Fibroblast of skin of left biceps (primary cell): ENCODE measurements at places on chromosomes 1 and 21.

- DNase-seq: no peak
These were observed 39.1 kb upstream of the FOXO6 start for GRCh38 chr1:41322101-41322661.

DNA sequence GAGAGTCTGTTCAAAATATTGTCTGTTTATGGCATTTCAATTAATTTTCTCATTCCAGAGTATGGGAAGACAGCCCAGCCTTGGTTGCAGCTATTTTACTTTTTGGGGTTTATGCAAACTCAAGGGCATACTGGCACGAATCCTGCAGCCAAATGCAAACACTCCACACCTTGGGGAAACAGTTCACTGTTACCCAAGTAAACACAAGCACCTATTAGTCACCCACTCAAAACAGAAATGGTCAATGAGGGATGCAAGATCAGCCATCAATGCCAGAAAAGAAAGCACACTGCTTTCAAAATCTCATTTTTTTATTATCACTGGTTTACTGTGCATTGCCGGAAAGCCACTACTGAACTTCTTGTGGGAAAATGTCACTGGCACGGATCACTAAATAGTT lies 170.6 kb downstream of the RUNX1 start:
- no peak for DNase-seq

GRCh38 chr1:230112131-230112701 lies 45.2 kb downstream of the GALNT2 start:
- no peak for DNase-seq

GRCh38 chr1:23803674-23804073 lies 3.1 kb upstream of the GALE start:
- DNase-seq: no peak

DNA sequence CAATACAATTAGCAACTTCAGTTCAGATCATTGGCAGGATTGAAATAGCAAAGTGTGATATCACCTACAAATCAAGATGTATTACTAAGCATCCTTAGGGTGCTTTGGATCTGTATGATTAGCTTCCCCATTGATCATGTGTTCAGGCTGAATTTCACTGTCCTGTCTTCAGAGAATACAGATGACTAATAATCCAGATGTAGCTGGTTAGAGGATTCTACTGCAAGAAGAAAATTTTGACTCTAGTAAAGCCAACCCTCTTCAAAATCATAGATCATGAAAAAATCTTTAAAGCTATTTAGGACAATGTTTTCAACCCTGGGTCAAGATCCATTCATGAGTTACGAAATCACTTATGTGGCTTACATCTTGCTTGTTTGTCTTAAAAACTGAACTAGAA lies 184.4 kb downstream of the PTGER3 start:
- DNase-seq: no peak

GRCh38 chr1:224205438-224205840 lies 22.4 kb downstream of the DEGS1 start:
- peak; percentile 60 for DNase-seq

DNA sequence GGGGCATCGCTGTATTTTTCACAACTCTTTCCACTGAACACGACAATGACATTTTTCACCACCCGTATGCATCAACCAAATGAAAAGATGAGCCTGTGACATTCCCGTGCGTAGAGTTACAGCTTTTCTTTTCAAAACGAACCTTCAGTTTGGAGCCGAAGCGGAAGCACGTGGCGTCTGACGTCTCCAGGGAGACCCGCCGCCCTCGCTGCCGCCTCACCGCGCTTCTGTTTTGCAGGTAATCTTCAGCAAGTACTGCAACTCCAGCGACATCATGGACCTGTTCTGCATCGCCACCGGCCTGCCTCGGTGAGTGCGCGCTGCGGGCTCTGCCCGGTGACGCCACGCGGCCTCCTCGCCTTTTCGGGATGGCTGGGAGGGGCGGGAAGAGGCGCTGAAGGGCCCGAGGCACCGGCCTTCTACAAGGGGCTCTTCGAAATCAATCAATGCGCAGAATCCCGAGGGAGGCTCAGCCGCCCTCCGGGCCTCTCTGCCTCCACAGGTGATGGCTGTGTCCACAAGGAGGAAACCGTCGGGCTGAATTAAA lies 32.6 kb downstream of the PDE9A start:
- no peak for DNase-seq

DNA sequence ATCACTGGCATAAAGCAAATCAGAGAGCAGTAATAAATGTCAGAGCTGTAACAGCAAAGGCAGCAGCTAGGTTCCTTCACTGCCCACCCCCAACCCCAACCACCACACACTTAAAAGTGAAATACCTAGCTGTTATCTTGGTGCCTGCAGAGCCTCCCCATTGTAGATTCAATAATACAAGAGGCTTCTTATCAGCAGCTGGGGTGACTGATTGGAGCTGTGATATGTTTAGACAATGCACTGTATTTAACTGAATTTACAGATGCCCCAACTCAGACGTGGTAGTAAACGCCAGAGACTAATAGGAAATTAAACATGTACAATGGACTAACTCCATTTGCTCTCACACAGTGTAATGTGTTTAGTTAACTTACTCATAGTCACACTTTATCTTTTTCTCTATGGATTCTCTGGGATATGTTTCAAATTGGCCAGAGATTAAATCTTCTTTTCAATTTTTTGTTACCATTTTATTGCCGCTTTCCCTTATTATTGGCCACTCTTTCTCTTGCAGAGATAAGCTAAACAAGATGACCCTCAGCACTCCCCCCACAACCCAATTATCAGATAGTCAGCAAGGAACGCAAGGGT lies 117.1 kb downstream of the ESRRG start:
- no peak for DNase-seq

GRCh38 chr21:40053007-40053406 lies 185.8 kb downstream of the PCP4 start:
- DNase-seq: no peak

DNA sequence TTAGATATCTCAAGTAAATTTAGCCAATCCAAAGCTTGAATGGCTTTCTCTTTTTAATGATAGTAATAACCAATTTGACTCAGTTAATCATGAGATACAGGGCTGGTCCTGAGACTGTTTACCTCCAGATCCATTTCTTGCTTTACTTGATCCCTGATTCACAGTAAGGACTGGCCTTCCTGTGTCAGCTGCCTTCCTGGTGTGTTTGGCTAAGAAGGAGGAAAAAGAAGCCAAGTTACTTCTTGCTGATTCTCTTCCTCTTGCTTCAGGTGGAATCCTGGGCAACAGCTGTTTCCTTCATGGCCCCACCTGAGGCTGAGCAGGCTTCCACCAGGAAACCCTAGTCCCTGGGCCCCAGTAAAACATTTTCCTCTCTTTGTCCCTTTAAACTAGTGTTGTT lies 14.6 kb upstream of the RC3H1 start:
- no peak for DNase-seq

DNA sequence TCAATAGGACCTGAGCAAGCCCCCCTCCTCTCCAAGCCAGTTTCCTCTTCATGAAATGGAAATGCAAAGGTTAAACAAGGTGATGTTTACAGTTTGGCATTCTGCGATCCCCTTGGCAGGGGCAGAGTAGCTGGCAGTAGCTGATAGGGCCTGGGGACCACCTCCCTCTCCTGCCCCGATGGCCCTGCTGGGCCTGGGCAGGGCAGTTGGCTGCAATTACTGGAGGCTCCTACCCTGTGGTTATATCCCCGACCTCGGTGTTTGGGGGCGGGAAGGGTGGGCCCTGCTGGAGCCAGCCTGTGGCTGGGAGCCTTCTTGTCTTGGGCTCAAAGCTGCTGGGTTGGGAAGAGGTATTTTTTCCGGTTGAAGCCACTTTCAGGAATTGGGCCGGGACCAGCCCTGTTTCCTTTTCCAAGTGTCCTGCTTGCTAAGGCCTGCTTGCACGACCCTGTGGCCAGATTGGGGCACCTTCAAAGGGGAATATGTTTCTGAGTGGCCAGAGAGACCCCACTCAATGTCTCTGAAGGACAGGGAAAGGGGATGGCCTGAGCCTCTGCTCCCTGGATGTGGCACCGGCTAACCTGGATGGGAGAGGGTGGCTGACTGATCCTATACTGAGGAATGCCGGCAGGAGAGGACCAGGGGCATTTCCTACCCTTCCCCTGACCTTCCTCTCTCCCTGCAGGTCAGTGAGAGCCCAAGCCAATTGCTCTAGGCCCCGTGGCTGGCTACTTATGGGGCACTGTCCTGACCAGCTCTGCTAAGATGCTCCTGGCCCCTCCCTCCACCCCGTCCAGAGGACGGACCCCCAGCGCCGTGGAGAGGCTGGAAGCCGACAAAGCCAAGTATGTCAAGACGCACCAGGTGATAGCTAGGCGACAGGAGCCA lies 1.9 kb downstream of the FAM110D start:
- DNase-seq: no peak

DNA sequence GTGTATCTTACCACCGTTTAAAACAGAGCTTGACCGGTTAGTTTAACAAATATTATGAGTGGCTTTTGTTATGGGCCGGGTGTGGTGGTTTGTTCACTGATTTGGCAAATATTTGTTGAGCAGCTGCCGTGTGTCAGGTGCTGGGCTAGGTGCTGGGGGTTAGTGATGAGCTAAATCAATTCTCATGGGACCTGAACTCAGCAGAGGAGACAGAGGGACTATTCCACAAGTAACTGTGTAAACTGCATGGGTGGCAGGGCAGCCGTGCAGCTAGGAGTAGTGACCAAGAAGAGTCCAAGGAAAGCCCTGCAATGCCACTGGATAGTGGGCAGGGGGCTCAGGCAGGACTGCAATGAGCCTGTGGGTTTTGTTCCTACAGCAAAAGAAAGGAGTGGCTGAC lies 11.2 kb upstream of the C2CD2 start:
- no peak for DNase-seq

- DNase-seq: no peak
These were observed 11.3 kb upstream of the CTSE start for GRCh38 chr1:206035027-206035426.

DNA sequence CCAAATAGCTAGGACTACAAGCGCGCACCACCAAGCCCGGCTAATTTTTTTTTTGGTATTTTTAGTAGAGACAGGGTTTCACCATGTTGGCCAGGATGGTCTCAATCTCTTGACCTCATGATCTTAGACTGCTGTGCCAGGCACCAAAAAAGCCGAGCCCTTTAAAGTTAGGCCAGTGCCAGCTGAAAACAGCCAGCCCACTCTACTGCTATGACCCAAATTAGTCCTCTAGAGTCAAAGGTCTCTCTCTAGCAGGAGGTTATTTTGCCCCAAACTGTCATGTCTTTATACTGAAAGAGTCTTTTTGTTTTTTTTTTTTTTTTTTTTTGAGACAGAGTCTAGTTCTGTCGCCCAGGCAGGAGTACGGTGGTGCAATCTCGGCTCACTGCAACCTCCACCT lies 9.7 kb upstream of the HHIPL2 start:
- DNase-seq: no peak

DNA sequence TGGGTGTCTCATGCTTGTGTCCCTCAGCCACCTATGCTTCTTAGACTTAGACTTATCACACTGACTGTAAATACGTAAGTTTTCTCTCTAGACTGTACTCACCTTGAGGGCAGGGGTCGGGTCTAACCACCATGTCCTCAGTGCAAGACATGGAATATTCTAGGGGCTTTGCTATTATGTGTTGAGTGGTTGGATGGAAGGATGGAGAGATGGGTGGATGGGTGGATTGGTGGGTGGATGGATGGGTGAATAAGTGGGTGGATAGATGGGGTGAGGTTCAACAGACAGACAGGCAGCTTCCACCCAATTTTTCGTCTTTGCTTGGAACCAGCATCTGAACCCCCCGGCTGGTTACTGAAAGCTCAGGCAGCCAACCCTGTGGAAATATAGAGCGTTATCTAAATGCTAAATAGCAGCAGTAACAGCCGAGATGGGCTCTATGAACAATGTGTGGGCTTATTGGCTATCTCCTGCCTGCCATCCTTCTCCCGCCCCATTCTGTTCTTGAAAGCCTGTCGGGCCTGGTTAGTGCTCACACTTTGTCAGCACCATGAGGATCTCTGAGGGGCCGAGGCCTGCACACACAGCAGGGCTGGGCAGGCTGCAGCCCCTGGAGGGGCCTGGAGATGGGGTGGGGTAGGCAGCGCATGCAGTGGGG lies 130.7 kb downstream of the ACTL8 start:
- DNase-seq: no peak

DNA sequence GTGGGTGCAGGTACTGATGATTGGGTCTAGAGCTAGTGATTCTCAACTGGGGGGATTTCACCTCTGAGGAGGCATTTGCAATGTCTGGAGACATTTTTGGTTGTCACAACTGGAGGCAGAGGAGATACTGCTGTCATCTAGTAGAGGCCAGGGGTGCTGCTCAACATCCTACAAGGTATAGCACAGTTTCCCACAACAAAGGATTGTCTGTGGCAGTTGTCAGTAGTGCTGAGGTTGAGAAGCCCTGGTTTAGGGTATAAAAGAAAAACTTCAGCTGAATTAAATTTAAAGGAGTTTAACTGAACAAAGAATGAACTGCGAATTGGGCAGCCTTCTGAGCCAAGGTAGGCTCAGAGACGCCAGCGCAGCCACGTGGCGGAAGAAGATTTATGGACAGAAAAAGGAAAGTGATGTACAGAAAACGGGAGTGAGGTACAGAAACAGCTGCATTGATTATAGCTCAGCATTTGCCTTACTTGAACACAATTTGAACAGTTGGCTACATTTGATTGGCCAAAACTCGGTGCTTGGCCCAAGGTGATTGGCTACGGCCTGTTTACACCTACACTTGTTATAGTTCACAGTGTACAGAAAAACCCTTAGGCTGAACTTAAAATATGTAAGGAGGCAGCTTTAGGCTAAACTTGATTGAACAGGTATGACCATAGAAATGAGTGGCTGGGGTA lies 40.4 kb downstream of the MPZL1 start:
- no peak for DNase-seq

GRCh38 chr21:45555251-45555556 lies 13.0 kb upstream of the SLC19A1 start:
- DNase-seq: no peak

- no peak for DNase-seq
These were observed 1.9 kb downstream of the NFYC start for GRCh38 chr1:40693425-40693824.

- peak; percentile 71 for DNase-seq
These were observed 6.8 kb upstream of the KPNA6 start for GRCh38 chr1:32100807-32101708.

DNA sequence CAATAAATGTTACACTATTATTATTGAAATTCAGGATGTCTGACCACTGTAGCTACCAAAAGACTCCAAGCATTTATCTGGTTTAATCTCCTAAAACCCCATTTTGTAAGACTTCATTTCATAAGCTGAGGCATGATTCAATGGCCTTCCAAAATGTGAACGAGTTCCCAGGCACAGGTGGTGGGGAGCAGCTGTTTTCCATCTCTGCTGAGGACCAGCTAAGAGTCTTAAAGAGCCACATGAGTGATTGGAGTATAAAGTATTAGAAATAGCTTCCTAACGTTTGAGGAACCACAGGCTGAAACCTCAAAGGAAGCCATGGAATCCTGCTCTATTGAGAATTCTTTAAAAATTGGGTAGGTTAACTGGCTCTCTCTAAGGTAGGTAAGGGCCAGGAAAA lies 44.9 kb downstream of the SEC16B start:
- DNase-seq: no peak

GRCh38 chr1:175530622-175531375 lies 212.6 kb downstream of the TNR start:
- DNase-seq: no peak
